ENCODE measurements at places on chromosomes 3 and 15.

DNA sequence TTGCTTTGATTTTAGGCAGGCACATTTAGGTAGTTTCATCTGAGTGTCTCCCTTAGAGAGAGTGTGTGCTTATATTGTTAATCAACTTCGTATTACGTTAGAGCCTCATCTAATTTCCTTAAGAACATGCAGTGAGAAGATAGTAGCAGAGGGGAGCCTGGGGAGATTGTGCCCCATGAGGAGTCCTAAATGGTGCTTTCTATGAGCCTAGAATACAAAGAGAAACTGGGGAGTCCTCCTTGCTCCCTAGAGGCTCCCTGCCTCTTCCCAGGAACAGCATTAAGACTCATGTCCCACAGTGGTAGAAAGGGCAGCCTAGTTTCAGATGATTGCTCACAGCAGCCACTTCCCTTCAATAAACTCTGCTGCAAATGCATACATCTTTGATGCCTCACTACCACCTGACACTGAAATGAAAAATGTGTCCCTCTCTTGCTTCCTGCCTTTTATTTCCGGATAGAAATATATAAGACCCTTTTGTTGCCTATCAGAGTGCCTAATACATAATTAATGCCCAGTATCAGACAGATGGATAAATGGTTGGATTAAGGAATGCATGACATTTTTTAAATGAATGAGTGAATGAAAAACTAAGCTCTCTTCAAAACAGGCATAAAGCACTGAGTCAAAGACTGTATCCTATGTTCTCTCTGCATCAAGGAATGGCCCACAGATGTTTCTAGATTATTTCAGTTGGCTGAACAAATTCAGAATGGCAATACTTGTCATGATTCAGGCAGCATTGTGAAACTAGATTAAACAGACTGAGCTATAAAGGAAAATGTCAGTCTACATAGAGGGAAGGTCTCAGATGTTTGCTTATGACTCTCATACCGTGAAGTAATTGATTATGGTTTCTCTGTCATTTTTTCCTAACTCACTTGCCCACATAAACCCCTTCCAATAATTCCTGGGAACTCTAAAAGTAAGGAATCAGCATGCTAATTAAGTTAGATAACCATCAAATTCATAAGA lies 362.1 kb downstream of the LRRC3B start:
- no peak for DNase-seq

DNA sequence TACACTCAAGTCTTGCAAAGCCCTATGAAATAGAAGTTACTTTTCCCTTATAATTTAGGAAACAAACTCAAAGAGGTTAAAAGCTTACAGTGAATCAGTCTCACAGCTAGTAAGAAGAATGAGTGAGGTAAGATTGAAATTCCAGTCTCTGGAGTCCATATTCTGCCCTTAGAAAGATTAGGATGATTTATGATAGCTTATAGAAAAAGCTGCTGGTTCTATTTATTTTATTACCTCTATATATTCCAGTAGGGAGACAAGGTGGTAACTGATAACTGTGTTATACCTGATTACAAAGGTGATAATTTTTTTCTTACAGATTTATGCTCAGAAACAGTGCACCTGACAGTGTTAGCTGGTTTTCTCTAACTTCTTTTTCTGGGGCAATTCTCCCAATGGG lies 34.1 kb upstream of the SPESP1 start:
- DNase-seq = no peak

DNA sequence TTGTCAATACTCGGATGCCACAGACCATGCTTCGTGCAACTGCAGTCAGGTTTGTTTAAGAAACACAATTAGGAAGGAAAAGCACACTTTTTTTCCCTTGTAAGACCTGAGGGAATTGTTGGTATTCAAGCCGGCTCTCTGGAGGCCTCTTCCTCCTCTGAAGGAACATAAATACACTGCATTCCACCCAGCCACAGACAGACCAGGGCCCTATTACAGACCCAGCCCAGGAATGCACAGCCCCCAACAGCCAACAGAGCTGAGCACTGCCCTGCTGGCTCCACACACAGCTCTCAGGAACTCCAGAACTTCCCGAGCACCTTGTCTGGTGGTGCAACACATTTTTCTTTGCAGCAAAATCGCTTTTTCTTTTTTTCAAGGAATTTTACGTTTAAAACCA lies 488.7 kb upstream of the PROK2 start:
- DNase-seq = no peak

- DNase-seq = no peak
Measured at GRCh38 chr3:9600597-9600996, 47.0 kb upstream of the LHFPL4 start.

GRCh38 chr3:164940745-164941144 lies 137.6 kb downstream of the SI start:
- no peak for DNase-seq

- no peak for DNase-seq
Measured at GRCh38 chr3:72261566-72262564, 476.9 kb upstream of the PROK2 start.

DNA sequence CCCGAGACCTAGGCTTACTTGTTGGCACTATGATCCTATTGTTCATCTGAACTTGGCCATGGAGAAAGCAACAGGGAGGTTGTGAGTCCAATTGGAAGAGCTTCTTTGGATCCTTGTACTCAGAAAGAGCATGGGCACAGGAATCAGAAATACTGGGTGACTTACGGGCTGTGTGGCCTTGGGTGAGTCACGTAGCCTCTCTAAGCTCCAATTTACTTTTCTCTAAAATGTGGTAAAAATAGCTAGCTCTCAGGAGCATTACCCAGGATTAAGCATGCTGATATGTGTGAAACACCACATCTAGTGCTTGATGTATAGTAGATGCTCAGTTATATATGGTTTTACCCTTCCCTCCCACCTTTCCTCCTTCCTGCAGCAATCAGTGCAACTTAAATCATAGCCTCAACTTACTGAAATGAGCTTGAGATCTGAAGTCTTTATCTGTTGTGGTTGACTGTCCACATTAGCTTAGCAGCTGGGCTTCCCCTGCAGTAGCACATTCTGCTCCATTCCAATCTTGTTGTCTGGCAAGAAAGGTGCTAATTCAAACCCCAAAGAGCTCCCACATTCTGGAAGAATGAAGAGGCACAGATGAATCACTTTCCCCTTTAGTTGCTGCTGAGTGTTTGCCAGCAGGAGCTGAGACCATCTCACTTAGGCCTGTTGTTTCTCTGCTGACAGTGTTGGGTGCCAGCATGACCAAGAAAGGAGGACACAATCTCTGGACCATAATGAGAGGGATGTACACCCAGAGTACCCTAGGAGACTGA lies 299.1 kb upstream of the TRIM42 start:
- no peak for DNase-seq

GRCh38 chr3:55746808-55747413 lies 259.8 kb upstream of the WNT5A start:
- no peak for DNase-seq

GRCh38 chr3:184652465-184652864 lies 59.4 kb downstream of the MAGEF1 start:
- no peak for DNase-seq

DNA sequence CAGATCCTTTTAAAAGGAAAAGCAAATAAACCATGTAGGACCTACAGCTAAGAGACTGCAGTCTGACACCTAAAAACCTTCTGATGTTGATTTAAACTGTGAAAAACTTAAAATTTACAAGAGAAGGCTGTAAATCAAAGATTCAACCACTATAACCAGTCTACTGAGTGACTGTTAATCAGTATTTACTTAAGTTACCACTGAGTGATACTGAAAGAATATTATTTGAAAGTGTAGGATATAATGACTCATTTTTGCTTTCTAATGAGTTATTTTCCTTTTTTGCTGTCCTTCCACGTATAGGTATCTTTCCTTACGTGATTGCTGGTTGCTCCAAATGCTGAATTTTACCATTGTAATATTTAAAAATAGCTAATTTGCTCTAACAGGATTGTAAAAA lies 44.6 kb downstream of the RFX7 start:
- DNase-seq = no peak

DNA sequence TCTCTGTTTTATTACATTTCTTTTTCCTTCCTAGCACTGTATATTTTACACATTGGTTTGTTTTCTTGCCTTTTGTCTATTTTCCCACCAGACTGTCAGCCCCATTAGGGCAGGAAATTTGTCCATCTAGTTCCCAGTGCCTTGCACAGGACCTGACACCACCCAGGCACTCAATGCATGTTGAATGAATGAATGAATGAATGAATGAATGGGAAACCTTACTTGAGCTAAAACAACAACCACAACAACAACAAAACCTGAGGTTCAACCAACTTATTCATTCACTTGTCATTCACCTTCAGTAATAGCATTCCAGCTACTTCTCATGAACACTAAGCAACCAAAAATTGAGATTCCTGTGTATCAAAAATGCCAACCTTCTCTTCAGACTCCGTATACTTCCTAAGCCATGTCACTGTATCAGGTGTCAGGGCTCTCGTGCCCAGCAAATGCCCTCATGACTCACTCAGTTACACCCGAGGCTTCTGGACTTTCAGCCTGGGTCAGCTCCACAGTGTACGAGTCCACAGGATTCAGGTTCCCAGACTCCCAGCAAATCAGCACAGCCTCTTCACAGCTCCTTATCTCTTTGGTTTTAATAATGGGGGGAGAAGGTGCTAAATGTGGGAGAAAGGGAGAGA lies 37.3 kb downstream of the FSD2 start:
- no peak for DNase-seq

GRCh38 chr3:35679409-35680080 lies 40.2 kb downstream of the ARPP21 start:
- DNase-seq = no peak

GRCh38 chr15:89167267-89168176 lies 53.9 kb downstream of the RLBP1 start:
- peak; percentile 50 for DNase-seq

GRCh38 chr3:189304465-189305351 lies 132.9 kb downstream of the TPRG1 start:
- peak; percentile 60 for DNase-seq

DNA sequence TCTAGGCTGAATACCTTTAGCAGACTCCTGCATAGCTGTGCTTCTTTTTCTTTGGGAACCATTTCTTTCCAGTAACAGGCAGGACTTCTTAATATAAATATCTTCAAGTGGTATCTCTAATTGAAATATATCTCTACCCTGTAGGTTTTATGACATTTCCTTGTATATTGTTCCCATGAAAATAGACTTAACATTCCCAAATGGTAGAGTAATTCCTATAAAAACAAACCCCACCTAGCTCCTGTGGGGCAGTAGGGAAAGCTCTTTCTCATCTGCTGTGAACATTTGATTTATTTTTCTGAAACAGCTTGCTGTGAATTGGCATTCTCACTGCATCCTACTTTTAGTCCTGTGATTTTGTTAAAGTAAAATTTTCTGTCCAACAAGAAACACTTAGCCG lies 20.8 kb downstream of the SELENOT start:
- no peak for DNase-seq

- no peak for DNase-seq
Measured at GRCh38 chr15:76440441-76440840, 103.9 kb downstream of the ISL2 start.

DNA sequence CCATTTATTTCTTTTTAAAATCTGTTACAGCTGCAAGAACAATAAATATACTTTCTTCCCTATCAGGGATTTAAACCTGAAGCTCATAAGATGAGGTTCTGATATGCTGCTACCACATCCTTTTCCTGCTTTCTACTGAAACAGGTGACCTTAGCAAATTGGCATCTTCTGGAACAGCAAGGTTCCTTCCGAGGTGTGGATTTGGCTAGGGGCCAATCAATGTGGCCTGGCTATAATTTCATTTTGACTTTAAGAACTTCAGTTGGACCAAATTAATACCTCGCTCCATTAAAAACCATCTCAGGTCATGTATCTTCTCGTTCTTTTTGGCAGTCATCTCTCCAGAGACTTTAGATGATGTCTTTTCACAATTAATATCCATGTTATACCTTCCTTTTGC lies 53.4 kb upstream of the C3orf80 start:
- DNase-seq = no peak

- no peak for DNase-seq
Measured at GRCh38 chr3:43013256-43013655, 34.1 kb downstream of the GASK1A start.

DNA sequence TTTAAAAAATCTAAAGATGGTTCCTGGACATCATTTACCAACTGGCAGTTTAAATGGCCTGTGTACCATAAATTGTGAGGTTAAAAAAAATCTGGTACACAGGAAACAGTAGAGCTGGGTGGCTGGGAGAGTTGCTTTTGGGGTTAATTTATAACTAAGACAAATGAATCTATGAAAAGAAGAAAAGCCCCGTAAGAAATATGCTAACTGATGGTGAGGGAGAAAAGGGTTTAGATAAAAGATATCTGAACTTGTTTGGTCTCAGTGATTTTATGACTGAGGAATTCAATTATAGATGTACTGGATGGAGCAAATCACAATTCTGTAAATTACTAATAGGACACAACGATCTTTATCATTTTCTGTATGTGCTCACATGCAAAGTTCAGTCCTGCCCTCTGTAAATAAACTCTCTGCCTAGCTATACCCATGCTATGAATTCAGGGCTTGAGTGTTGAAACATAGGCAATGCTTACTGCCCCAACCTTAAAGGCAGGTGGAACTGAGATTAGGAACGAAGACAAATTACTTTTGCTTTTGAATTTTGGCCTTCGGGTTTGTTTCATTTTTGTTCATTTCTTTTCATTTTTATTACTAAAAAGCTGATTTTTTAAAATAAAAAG lies 28.0 kb downstream of the PPARG start:
- no peak for DNase-seq

DNA sequence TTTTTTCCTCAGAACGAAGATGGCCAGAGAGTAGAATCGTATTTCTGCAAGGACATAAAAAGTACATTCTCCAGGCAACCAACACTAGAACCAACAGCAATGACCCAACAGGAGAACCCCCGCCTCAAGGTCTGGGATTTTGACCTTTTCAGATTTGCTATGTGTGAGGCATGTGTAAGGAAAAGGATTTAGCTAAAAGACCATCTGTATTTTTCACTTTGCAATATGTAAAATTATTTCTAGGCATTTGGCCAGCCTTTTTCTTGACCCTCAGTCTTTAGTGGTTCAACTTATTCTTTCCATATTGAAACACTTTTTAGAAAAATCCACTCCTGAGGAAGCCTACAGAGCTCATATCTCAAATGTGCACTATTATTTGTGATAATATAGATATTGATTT lies 219.2 kb upstream of the GOLGA6L4 start:
- DNase-seq = no peak
